Activated CD4-positive, CD25-positive, alpha-beta regulatory T cell treated with anti-CD3 and anti-CD28 coated beads, Interleukin-2, amount 50 U/mL, for 24 hours (primary cell): ENCODE measurements at places on chromosomes 7 and 10.

DNA sequence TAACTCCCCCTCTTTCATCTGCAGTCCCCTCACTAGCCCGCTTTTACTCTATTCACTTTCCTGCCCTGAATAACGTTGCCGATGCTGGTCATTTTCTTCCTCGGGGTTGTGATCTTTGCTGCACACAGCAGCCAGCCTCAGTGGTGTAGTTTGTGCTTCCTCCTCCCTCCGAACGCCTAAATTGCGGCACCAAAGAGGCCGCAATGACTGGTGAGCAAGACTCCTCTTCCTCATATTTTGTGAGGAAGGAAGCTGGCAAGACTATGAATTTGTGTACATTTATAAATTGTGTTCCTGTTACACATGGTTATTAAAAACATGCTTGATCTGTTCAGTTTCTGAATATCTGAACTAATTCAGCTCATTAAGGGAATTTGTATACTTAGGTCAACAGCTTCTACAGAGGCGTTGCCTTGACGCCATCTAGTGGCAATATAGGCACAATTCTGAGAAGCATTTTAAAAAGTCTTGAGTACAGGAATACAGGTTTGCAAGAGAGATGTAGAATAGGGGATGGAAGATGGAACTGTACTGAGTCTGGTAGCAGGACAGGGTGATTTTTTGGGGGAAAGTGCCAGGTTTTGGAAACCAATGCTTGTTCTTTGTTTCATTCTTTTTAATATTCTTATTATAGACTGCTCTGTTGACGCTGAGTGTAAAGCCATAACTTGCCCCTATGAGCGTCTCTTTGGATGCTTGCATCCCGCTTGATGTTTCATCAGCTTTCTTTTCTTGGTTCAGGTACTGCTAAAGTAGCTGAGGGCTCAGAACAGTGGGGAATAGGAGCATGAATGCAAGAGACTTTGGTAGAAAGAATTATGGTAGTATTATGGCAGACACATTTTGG is 4.1 kb upstream of the TAS2R5 start:
- ATAC-seq: peak; percentile 33

GRCh38 chr10:3848005-3848774 is 63.2 kb upstream of the KLF6 start:
- ATAC-seq: no peak

GRCh38 chr10:129879655-129880054 is 84.4 kb downstream of the EBF3 start:
- no peak for ATAC-seq

DNA sequence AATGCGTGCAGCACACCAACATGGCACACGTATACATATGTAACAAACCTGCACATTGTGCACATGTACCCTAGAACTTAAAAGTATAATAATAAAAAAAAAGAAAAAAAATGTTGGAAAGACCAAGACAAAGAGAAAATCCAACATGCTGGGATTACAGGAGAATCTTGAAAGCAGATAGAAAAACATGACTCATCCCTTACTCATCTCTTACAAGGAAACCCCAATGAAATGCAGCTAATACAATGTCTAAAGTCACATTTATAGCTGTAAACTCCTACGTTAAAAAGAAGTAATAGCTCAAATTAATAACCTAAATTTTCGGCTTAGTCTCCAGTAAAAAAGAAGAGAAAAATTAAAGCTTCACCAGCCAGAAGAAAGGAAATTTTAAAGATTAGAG is 47.5 kb upstream of the DGKB start:
- ATAC-seq: no peak

DNA sequence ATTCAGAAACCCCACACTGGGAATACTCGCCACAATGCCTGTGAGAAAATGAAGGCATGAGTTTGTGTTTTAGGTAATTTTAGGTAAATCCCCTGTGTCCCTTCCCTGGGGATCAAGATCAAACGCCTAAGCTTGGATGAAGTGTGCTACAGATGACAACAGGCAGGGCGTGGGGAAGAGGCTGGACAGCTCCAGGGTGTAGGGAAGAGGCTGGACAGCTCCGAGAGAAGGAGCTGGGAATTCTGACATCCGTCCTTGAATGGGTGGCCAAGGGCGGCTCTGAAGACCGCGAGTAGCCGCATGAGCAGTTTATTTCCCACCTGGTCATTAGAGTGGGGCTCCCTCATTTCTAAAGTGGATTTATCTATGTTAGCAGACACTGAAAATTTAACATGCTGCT is 109.7 kb downstream of the RAMP3 start:
- no peak for ATAC-seq

DNA sequence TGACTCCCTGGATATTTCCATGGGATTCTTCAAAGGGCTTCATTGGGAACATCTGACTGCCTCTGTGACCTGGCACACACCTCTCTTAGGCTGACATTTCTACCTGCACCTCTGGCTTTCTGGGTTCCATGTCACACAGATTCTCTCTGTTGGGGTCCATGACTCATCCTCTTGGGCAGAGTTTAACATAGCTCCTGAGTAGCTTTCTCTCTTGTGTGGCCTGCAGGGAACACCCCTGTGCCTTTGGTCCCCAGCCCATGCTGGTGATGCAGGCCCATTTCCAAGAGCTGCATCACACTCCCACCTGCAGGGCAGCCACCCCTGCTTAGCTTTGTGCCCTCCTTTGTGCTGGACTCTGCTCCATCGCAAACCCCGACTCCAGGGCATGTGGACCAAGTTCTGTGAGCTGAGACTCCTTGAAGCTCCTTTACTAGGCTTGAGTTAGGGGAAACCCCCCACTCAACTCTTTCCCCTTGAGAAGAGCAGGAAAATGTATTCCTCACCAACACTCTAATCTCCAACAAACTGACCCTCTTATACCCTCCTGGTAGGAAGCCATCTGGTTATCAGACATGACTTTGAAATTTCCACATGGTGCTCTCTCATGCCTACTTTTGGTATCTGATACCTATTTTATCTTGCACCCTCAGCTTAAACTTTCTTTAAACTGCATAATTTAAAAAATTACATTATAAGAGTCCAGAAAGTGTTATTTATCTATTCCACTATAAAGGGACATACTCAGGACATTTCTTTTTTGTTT is 93.3 kb downstream of the ZNF777 start:
- no peak for ATAC-seq

DNA sequence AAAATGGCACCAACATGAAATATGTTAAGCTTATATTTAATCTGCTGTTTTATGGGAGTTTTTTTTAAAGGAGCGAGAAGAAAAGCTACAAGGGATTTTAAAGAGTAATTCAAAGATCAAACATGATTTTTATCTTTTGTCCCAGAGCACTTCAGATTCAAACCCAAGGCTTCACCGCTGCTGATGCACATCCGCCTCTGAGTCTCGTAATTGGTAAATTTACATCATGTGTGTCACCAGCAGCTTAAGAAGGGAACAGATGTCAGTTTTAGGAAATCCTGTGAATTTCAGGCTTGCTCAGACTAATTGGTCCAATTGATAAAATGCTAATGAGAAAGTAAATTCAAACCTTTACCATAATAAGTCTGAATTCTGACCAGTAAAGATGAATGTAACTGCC is 406.3 kb downstream of the GFRA1 start:
- no peak for ATAC-seq

DNA sequence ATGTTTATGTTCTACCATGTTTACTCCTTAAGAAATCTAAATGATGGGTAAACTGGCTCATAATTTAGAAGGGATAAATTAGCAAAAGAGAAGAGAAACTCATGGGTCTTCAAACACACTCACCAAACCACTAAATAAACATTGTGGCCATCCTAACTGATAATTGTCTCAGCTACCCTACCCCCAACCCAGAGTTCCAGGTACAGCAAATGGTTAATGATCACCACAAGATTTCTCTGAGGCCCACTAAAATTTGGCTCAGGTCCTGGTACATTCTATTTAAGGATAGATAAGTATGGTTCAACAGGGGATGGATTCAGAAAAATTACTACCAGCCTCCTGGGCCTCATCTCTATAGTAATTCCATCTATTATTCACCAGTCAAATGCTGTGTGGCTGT is 21.4 kb downstream of the SLC25A13 start:
- ATAC-seq: no peak

DNA sequence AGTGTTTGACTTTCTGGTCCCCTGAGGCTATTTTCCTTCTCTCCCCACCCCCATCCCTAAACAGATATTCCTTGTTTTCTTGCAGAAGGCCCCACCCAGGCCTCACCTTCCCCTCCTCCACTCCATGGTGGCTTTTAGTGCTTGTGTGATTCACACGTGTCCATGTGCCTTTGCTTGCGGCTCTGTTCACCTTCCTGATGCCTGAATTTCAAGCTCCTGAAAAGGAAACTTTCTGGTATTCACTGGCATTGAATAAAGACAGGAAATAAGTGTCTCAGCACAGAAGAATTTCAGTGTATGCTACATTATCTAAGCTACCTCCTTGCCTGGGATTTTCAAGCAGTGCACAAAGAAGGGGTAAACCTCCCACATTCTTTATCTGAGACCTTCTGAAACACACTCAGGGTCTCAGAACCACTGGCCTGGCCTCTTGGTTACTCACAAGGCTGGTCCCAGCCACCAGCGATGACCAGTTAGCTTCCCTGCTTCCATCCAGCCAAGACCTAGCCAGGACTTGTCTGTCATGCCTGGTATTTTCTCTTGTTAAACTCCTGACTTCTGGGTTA is 17.2 kb upstream of the UBE2H start:
- no peak for ATAC-seq

DNA sequence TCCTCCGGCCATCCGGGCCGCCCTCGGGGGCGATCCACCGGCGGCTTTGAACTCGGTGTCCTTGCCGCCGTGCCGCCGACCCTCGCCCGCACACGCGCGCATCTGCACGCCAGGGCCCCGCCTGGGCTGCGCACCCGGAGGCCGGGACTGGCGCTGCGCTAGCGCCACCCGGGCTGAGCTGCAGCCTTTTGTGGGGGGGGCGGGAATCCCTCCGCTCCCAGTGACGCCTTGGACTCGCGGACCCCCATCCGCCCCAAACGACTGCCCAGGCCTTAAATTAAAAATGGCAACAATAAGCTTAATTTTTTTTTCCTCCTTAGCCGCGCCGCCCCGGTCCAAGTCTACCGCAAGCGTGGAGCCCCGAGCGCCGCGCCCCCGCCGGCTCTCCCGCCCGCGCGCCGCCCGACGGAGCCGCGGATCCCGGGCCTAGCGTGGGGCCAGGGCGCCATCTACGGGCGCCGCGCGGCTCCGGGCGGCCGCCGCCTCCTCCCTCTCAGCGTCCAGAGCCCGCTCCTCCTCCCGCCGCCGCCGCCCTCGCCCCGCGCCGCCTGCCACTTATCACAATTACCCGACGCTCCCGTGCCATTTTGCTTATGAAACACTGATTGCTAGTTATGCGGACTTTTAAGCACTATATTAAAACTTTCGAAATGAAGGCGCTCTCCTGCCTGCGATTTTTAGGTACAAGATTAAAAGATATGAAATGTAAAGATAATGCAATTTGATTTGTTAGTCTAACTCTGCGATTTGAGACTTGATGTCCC is 7.5 kb upstream of the EBF3 start:
- peak; percentile 65 for ATAC-seq

DNA sequence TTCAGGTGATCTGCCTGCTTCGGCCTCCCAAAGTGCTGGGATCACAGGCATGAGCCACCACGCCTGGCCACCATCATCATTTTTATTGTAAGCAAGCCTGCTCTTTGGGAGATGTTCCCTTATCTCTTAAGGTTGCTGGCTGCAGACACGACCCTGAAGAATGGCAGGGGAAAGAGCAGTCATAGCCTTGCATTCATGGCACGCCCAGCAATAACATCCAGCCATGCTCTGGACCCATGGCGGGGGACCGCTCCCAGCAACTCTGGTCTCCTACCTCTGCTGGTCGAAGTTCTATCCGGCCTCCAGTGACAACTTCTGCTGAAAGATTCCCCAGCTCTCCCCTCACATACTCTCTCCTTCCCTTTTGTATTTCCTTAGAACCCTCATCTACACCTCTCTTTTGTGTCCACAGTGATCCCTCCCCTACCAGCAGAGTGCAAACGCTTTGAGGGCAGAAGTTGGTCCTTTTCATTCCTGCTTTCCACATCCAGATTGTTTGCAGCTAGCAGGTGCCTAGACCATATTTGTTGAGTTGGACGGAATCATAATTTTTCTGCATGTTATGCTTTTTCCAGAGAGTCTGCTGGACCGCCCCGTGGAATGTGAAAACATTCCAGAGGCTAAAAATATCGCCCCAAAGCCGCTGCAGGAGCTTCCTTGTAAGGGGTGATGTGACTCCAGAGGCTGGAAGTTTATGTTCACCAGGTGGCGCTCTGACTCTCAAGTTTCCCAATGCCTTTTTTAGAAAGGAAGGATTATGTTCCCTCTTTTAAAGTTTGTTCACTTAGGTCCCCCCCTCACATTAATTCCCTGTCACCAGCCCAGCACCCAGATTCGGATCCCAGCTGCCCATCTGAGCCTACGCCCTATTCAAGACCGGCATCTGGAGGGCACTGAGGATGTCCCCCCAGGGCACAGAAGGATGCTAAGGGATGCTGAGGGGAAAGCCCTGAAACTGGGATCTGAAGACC is 4.3 kb upstream of the MARVELD1 start:
- no peak for ATAC-seq

DNA sequence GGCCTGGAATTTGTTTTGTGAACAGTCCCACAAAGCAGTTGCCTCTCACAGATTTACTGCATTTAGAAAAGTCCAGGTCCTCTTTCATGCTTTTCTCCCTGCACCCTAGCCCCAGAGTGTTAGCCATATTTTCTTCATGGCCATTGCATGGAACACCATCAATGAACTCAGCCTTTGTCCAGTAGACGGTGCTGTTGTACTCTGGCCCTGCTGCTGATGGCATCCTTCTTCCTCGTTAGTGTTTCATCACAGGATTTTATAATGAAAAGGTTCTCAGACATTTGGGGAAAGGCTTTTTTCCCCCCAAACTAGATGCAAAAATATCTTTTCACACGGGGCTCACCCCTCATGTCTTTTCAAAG is 93.0 kb upstream of the SLC25A13 start:
- ATAC-seq: no peak

DNA sequence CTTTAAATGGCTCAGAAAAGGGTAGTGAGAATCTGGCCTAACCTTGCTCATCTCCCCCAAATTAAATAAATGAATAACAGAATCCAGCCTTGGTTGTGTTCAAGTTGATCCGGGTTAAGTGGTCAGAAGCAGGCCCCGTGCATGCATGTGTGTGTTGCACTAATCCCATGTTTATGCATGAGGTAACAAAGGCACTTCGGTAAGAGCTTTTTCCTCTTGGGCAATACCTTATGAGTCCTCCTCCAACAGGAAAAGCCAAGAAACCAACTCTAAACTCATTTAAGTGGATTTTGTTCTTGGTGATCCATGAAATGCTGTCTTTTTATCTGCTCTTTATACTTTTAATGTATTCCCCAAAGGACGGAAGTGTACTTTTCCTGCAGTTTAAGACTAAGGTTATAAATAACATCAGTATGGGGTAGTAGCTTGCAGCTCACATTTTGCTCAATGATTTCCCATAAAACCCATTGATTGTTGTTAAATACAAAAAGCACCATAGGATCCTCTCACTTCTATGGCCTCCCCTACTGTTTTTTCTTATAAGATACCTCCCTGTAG is 104.9 kb upstream of the YAE1 start:
- ATAC-seq: no peak

DNA sequence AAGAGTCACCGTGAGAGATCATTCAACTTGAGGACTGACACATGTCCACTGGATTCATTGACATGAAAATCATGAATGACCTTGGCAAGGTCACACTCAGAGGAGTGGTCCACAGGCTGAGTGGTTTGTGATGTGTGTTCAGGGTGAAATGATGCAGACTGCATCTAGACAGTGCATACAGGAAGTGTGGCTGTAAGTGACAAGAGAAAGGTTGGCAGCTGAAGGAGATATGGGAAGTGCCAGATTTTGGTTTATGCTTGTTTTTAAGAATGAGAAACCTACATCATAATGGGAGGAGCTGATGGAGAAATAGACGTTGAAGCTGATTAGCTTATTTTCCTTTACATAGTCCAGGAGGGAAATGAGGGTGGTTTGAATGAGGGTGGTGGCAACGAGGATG is 64.8 kb upstream of the VIPR2 start:
- no peak for ATAC-seq

GRCh38 chr7:33705333-33705833 is 200.0 kb upstream of the BMPER start:
- ATAC-seq: no peak
